ENCODE measurements at places on chromosomes 12 and 14. TPM values are rescaled to one million over a fixed set of nuclear protein-coding genes. Genes with fewer than 3 reads are reported as not detected.

The SPTB gene
- total RNA-seq: 1.8 TPM

The GOLT1B gene
- total RNA-seq: 24.0 TPM

The CISTR gene
- not detected for total RNA-seq

The GYS2 gene
- not detected for total RNA-seq

The SAMD4A gene
- total RNA-seq: 1.7 TPM

The SNRNP35 gene
- total RNA-seq: 23.1 TPM

The OTX2 gene
- total RNA-seq: 0.14 TPM

The CCDC197 gene
- total RNA-seq: not detected

The TPPP2 gene
- total RNA-seq: not detected

The RDH11 gene
- total RNA-seq: 36.8 TPM

The PLA2G1B gene
- total RNA-seq: 0.09 TPM

The BBS10 gene
- 12.2 TPM for total RNA-seq

The TOMM20L gene
- total RNA-seq: not detected

The MYF5 gene
- total RNA-seq: not detected

Data from thymus (tissue), 14 donors.